ENCODE measurements at places on chromosomes 11 and 22.

DNA sequence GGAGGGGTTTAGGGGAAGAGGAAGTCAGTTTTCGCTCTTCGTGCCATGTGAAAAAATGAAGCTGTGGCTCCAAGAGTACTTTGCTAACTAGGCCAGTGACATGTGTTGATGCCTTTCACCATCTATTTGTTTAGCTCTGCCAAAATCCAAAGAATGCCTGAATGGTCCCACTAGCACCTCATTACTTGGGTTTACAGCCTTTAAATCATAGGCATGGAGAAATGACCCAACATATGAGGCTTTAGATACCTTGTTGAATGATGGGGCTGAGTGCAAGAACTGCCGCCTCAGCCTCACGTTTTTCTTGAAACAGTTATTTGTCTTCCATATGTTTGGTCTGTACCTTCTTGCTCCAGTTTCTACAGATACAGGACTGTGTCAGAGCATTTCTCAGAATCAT, 8.3 kb downstream of the RBM4 start:
- no peak for DNase-seq
- no peak overlapping the region for H3K27ac ChIP-seq
- H3K4me3 ChIP-seq, result no peak overlapping the region
- H3K27me3 ChIP-seq, result no peaks in the 10 kb centered on the region

- H3K36me3 ChIP-seq, result peaks cover 3% of the 10 kb centered on the region
- H3K4me3 ChIP-seq, result no peak overlapping the region
- H3K27ac ChIP-seq, result peak overlapping the region; percentile 70
- peaks cover 55% of the 10 kb centered on the region for H3K4me1 ChIP-seq
- peak; percentile 88 for DNase-seq
- no peaks in the 10 kb centered on the region for H3K27me3 ChIP-seq
Observed at GRCh38 chr22:31177420-31178162, 17.6 kb downstream of the RNF185 start.

DNA sequence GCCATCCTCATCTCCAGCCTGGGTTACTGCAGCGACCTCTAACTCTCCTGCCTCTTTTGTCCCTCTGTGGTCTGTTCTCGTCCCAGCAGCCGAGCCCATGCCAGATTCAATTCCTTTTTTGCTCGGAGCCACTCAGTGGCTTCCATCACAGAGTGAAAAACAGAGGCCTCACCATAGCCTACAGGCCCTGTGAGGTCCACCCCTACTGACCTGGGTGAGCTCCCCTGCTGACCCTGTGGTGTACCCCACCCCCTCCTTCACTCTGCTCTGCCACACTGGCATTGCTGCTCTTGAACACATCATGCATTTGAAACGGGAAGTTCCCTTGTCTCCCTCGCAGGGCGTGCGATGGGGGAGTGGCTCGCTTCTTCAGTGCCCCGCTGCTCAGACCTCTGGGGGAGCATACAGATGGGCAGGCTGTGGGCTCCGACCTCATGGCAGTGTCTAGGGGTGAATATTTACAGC, 2.1 kb downstream of the AIP start:
- DNase-seq, result no peak
- no peaks in the 10 kb centered on the region for H3K27me3 ChIP-seq
- no peak overlapping the region for H3K27ac ChIP-seq
- peaks cover 13% of the 10 kb centered on the region for H3K4me1 ChIP-seq
- no peak overlapping the region for H3K4me3 ChIP-seq

GRCh38 chr22:24230911-24231656, 13.8 kb downstream of the GGT5 start:
- no peak for DNase-seq
- no peak overlapping the region for H3K4me3 ChIP-seq
- no peaks in the 10 kb centered on the region for H3K4me1 ChIP-seq
- H3K27me3 ChIP-seq, result no peaks in the 10 kb centered on the region
- H3K27ac ChIP-seq, result no peak overlapping the region

GRCh38 chr11:9017773-9018172, 14.0 kb upstream of the NRIP3 start:
- no peaks in the 10 kb centered on the region for H3K4me1 ChIP-seq
- no peaks in the 10 kb centered on the region for H3K36me3 ChIP-seq
- no peak overlapping the region for H3K4me3 ChIP-seq
- no peaks in the 10 kb centered on the region for H3K27me3 ChIP-seq
- H3K27ac ChIP-seq, result no peak overlapping the region

DNA sequence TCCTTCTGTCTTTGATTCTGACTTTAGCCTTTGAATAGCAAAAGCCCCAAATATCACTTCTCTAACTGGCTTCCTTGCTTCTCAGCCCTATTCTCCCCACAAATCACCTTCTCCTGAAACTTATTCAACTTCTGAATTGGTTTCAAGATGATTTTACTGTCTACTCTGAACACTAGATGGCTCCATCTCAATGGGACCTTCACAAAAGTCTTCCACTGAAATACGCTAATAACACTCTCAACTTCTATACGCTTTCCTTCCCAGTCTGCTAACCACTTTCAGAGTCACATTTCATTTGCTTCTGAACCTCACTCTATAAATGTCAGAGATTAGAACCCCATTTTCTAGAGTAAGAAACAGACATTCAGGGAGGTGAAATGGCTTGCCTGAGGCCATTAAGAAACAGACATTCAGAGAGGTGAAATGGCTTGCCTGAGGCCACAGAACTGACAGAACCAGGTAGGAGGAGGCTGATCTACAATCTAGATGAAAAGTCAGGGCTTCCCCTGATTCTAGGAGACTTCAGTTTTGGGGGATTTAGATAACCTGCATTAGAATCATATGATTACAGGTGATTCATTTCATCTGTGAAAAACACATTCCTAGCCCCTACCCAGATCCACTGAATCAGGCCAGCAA, 20.6 kb downstream of the MORC2 start:
- no peaks in the 10 kb centered on the region for H3K27me3 ChIP-seq
- H3K4me3 ChIP-seq, result no peak overlapping the region
- peaks cover 9% of the 10 kb centered on the region for H3K36me3 ChIP-seq
- H3K27ac ChIP-seq, result peak overlapping the region; percentile 65
- peaks cover 38% of the 10 kb centered on the region for H3K4me1 ChIP-seq
- no peak for DNase-seq

DNA sequence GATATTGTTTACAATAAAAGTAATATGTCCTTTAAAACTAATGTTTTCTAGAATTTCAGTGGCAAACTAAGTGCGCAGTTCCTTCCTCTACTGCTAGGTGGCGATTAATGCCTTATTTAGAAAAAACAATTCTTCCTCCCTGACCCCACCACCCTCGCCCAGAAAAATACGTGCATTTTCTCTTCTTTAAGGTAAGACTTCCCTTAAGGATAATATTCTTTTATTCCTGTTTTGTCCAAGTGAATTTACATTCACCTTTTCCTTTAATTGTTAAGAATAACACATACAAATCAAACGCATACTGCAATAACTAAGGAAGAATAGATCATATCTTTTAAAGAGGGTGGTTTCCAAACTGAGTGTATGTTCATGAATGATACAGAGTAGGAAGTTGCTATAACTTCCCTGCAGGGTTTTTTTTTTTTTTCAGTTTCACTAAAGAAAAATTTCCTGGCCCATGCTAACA, 17.0 kb upstream of the PSMA1 start:
- no peaks in the 10 kb centered on the region for H3K4me1 ChIP-seq
- no peak for DNase-seq
- H3K27ac ChIP-seq, result no peak overlapping the region
- no peaks in the 10 kb centered on the region for H3K27me3 ChIP-seq

GRCh38 chr22:19052941-19053541, 69.2 kb downstream of the DGCR2 start:
- H3K4me1 ChIP-seq, result no peaks in the 10 kb centered on the region
- H3K27me3 ChIP-seq, result no peaks in the 10 kb centered on the region
- no peak for DNase-seq
- no peak overlapping the region for H3K27ac ChIP-seq
- H3K4me3 ChIP-seq, result no peak overlapping the region
- peaks cover 23% of the 10 kb centered on the region for H3K36me3 ChIP-seq

DNA sequence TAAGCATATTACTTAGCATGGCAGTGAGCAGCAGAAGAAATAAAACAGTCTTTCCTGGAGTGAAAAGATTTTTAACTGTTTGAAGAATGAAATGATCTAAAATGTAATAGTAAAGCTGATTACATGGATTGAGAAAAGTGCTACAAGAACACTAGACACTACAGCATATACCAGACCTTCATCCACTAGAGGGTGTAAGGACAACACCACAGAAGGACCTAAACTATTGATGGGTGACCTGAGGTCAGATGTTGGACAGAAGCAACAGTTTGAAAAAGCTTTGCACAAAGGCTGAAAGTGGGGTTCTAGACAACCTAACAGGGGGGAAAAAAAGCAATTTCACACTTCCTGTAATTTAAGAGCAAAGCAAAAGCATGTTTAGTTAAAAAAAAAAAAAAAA, 97.7 kb downstream of the RBFOX2 start:
- no peaks in the 10 kb centered on the region for H3K27me3 ChIP-seq
- H3K4me3 ChIP-seq, result no peak overlapping the region
- DNase-seq, result no peak
- H3K4me1 ChIP-seq, result peaks cover 10% of the 10 kb centered on the region

DNA sequence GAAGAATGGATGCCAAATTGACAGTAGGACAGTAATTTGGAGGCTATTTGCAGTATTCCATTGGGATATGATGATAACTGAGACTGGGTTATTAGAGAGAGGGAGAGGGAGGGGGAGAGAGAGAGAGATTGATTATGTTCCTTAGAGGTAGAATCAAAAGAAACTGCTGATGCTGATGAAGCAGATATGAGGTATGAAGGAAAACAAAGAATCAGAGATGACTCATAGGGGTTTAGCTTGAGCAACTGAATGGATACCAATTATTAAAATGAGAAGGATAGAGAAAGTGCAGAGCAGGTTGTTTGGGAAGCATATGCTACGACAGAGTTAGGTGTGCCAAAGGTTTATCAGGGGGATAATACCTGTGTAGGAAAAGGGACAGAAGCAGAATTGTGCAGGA, 12.8 kb upstream of the NUCB2 start:
- H3K4me1 ChIP-seq, result peaks cover 21% of the 10 kb centered on the region
- H3K27me3 ChIP-seq, result no peaks in the 10 kb centered on the region
- no peak for DNase-seq
- no peak overlapping the region for H3K4me3 ChIP-seq
- H3K27ac ChIP-seq, result no peak overlapping the region

DNA sequence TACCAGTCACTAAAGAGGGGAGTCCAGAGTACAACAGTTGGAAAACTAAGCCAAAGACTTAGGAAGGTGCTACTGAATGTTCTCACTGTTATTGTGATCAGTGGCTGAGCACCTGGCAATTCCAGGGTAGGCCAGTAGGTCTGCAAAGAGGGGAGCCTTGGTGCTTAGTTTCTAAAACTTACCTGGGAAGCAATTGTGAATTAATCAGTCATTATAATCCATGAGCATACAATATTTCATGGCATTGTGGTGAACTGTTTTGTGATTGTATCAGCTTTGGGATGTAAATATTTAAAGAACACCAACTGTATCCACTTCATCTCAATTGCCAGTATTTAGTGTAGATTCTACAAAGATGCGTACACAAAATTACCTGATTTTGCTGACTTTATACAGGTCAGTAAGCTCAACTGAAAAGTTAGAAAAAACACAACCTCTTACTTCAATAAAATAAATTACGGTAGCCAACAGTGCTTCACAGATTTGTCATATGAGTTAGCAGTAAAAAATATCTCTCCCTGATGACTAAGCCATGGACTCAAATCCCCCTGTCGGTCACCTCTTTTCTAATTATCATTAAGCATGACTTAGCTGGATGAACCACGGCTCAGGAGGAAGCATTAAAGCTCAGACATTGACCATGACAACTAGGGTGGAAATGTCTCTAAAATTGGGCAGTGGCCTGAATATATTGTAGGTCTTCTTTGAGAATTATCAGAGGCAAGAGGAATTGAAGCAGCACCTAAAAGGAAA, 30.8 kb upstream of the SORL1 start:
- peaks cover 6% of the 10 kb centered on the region for H3K27me3 ChIP-seq
- H3K27ac ChIP-seq, result no peak overlapping the region
- H3K36me3 ChIP-seq, result no peaks in the 10 kb centered on the region
- H3K4me1 ChIP-seq, result peaks cover 15% of the 10 kb centered on the region
- no peak for DNase-seq

DNA sequence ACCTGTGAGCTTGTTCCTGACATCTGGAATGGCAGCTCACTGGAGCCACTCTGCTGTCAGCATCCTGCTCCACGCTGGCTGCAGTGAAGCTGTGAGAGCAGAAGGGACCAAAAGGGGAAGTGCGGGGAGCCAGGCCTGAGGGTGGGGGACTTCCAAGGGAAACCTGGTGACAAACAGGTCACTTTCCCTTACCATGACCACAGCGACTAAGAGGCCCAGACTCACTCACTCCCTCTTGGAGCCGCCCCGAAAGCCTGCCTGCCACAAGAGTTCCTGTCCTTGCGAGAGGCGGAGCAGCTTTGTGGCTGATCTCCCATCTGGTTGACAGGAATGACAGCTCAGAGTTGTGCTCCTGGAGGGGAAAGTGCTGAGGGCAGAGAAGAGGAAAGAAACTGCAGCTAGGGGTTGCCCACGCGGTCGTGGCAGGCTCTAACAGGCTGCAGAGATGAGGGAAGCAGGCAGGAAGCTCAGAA, 183.8 kb upstream of the NTM start:
- H3K36me3 ChIP-seq, result no peaks in the 10 kb centered on the region
- H3K4me1 ChIP-seq, result peaks cover 5% of the 10 kb centered on the region
- no peak for DNase-seq

- H3K4me3 ChIP-seq, result no peak overlapping the region
- H3K36me3 ChIP-seq, result no peaks in the 10 kb centered on the region
- H3K4me1 ChIP-seq, result no peaks in the 10 kb centered on the region
- no peak for DNase-seq
- no peaks in the 10 kb centered on the region for H3K27me3 ChIP-seq
- no peak overlapping the region for H3K27ac ChIP-seq
Observed at GRCh38 chr11:99281331-99281730, 260.6 kb downstream of the CNTN5 start.

- H3K4me3 ChIP-seq, result no peak overlapping the region
- H3K27me3 ChIP-seq, result peaks cover 18% of the 10 kb centered on the region
- peak overlapping the region; percentile 33 for H3K27ac ChIP-seq
Observed at GRCh38 chr11:65792456-65792855, 5.6 kb downstream of the OVOL1 start.

GRCh38 chr11:2890466-2891294, 5.1 kb upstream of the CDKN1C start:
- H3K27ac ChIP-seq, result no peak overlapping the region
- peaks cover 3% of the 10 kb centered on the region for H3K27me3 ChIP-seq
- no peaks in the 10 kb centered on the region for H3K36me3 ChIP-seq

DNA sequence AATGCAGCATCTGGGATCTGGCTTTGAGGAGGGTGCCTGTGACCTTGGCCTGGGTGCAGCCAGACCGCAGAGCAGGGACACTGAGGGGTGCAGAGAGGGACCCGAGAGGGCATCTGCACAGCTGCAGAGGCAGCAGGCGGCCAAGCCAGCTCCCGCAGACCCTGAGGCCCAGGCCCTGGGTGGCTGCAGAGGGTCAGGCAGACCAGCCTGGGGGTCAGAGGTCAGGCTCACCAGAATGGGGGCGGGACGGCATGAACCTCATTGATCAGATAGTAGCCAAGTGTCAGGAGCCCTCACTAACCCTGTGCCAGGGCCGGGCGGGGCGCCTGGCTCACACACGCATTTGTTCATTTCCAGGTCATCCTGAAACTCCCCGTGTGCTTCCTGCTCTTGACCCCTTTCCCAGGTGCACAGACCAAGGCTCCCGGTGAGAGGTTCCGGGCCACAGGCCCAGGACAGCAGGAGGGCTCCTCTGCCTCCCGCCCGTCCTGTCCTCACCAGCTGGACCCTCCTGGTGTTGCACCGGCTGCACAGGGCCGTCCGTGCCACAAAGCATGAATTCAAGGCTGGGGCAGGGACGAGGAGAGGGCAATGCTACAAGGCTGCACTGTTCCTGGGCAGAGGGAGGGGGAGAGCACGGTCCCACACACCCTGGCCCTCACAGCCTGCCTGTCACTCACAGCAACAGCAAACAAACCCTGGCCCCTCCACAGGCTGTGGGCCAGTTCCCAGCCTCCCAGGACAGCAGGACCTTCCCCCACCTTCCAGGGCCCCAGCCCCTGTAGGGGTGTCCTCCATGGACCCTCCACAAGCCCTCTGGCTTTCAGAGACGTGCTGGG, 3.3 kb downstream of the RTN4R start:
- H3K4me1 ChIP-seq, result peaks cover 5% of the 10 kb centered on the region
- no peaks in the 10 kb centered on the region for H3K27me3 ChIP-seq
- no peak overlapping the region for H3K27ac ChIP-seq

Data from keratinocyte (primary cell).